NT2/D1 (cell line): ENCODE measurements at places on chromosomes 4 and X.

GRCh38 chr4:76989391-76990061 lies 40.0 kb downstream of the SEPTIN11 start:
- no peak for DNase-seq

DNA sequence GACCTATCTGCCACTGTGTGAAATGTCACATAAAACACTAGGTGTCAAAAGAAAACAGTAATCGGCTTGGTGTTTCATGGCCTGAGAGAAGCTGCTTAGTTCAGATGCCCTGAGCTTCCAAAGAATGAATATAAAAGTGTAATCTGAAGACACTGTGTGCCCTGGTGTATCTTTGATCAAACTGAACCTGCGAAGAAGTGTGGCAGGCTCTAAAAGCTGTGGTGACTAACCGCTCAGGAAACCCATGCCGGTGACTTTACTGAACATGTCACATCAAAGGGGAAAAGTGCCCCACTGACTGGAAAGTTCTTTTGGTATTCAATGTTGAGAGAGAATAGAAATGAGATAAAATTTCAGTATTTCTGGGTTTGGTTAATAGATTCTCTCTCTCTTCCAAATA lies 89.1 kb downstream of the CLCN4 start:
- DNase-seq: no peak

- no peak for DNase-seq
These were observed 61.1 kb upstream of the ARSJ start for GRCh38 chr4:114040319-114041116.

GRCh38 chrX:41602816-41603345 lies 85.9 kb upstream of the GPR34 start:
- no peak for DNase-seq

- DNase-seq: no peak
These were observed 284.4 kb upstream of the FGF16 start for GRCh38 chrX:77162777-77163176.

DNA sequence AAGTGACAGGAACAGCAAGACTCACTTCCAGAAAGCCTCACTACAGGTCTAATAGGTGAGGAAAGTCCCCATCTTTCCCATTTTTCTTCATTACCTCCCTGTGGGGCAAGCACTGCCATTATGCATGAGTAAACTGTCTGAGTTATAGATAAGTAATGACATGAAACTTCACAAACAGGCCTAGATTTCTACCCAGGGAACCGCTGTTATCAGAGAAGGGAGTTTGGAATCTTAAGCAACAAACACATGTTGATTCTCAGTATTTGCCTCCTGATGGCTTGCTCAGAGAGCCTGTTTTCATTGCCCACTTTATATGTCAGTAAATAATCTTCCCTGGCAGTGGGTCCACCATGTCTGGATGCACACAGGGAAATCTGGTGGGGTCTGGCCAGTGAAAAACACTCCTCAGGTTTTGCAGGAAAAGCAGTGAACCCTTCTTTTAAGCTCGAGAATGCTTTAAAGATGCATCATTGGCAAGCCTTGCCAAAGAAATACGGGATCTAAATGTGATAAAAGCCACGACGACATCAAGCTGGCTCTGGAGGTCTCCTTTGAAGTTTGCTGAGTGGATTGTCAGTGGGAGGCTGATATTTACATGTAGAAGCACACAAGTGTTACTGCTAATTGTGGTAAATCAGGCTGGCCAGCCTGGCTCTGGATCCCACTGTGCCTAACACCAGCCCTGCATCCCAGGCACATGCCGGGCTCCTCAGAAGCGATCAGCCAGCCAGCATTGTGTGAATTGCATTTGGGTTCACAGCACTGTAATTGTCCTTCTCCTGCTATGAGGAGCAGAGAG lies 25.2 kb downstream of the PDGFRA start:
- no peak for DNase-seq
